ENCODE measurements at places on chromosomes 4 and X. TPM values are rescaled to one million over a fixed set of nuclear protein-coding genes. Genes with fewer than 3 reads are reported as not detected.

Gene CXCL1
- 4.3 TPM for total RNA-seq

Gene POLR2B
- total RNA-seq: 75.2 TPM

Gene NKX3-2
- total RNA-seq: 0.12 TPM

Gene APBB2
- 14.3 TPM for total RNA-seq

Gene ADH7
- not detected for total RNA-seq

Gene GIMD1
- total RNA-seq: not detected

Gene SPANXD
- total RNA-seq: not detected

Gene MAGEC2
- total RNA-seq: not detected

Gene ENOX2
- total RNA-seq: 9.6 TPM

Gene ANKRD37
- total RNA-seq: 3.4 TPM

Measured in A549 treated with dexamethasone at 1 μM for 4 hours (cell line).